Activated naive CD4-positive, alpha-beta T cell treated with Interleukin-2 at 50 U/mL for 16 hours (primary cell): ENCODE measurements at places on chromosomes 4 and X.

DNA sequence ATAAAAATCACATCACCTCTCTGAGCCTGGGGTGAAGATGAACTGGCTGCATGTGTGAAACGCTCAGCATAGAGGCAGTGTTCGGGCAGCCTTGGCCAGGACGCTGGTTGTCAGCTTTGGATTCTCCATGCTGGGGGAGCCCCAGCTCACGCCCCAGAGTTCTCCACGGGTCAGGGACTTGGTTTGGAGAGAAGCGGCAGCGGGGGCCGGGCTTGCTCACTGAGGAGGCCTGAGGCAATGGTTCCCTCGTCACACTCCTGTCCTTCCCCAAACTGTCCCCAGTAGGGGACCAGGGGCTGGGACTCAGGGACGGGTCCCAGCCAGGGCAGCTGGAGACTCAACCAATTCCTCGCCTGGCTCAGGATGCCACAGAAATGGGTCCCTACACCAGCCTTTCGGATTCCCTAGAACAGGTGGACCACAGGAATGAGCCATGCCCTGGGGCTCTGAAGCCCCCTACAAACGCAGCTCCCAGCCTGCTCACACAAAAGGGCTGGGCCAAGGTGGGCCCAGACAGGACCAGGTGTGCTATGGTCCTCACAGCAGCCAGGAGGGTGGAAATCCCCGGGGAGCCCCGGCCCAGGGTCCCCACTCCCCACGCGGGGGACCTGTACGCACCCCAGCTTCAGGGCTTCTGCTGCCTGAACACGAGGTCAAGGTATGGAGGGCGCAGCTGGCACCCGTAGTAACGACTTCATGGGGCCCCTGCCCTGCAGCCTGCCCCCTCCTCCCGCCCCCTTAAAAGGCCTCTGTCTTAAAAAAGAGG lies 1.4 kb downstream of the MXD4 start:
- no peak for DNase-seq

- no peak for DNase-seq
These were observed 289.4 kb downstream of the TRAM1L1 start for GRCh38 chr4:116796022-116796421.

DNA sequence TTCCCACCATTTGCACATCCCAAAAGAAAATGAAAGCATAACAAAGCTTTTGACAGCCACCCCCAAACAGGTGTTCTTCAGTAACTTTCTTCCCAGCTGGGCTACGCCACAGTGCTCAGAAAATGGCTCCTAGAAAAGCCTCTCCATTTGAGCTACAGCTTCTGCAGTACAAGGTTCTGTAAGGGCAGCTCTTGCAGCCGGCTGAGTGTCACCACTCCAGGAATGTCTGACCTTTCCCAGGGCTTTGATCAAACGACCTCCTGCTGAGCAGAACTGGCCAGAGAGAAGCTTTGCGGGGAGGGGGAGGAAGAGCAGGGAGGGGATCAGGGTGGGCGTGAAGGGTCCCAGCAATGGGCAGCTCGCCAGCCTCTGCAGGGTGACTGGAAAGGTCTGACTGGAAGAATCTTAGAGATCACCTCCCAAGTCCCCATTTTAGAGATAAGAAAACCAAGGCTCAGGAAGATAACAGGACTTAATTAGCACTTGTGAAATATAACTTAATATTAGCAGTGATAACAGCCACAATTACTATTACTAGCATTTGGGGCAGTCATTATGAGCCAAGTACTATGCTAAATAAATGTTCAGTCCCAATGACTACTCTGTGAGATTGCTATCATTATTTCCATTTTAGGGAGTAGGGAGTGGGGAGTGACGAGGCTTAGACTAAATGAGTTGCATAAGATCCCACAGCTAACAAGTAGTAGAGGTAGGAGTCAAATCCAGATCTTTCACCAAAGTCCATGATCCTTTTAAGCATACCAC lies 51.1 kb downstream of the LEF1 start:
- DNase-seq: no peak

DNA sequence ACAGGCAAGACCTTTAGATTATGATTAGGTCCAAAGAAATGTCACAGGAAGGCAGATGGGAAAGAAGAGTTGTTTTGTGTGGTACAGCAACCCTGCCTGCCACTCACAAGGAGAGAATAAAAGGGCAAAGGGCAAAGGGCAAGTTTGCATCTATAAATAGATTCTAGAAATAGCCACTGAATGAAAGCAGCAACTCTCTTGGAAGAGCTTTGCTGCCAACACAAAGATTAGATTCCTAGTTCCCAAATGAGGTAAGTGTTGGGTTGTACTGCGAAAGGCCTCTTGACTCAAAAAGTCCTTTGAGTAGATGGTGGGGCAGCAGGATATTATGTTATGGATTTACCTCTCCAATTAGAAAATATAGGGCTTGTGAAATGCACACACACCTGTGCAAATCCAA lies 61.2 kb downstream of the MOSPD2 start:
- no peak for DNase-seq

DNA sequence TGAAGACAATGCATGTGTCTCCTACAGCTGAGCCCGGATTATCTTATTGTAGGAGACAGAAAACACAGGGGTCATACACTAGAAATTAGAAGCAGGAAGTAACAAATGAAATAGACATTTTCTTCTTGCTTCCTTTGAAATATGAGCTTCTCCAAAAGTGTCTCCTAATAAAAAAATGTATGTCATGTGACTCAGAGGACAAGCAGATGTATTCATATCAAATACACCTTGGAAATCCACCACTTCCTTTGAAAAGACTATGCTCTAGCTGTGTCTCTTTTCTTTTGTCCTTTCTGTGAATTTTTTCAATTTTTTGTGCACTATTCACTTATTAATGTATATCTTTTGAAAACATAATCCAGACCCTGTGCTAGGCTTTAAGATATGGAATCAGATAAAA lies 1906.2 kb downstream of the C4orf33 start:
- DNase-seq: no peak

GRCh38 chr4:169098532-169098931 lies 88.5 kb upstream of the CBR4 start:
- no peak for DNase-seq

DNA sequence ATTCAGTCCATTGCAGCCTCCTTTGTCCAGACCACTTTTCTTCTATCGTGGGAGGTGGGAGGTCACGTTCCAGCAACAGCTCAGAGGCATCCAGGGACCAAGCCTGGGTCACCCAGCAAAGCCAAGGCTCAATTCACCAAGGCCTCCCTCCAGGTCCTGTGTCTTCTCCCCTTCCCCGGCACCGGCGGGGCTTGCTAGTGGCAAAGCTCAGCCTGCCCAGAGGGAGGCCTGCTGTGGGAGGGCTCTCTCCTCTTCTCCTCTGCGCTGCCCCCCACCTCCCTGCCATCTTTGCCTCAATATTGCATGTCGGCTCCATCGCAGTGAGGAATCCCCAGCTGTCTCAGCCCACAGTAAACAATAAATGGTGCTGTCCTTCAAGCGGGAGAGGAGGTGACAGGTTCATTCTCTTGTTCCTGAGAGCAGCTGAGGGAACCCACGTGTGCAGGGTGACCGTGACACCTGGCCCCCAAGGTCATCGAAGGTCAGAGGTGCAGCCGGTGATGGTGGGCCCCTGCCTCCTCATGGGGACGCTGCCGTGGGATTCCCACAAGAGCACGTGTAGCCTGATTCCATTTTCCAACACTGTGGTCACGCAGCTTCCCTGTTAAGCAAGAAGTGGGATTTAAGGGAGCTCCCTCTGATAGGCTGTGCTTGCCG lies 111.5 kb upstream of the PSAPL1 start:
- no peak for DNase-seq

DNA sequence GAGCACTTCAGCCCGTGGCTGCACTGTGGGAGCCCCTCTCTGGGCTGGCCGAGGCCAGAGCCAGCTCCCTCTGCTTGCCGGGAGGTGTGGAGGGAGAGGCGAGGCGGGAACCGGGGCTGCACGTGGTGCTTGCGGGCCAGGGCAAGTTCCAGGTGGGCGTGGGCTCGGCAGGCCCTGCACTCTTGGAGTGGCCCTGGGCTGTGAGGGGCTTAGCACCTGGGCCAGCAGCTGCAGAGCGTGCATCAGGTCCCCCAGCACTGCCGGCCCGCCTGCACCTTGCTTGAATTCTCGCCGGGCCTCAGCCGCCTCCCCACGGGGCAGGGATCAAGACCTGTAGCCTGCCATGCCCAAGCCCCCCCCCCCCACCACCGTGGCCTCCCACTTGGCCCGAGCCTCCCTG lies 28.9 kb upstream of the APOOL start:
- no peak for DNase-seq

DNA sequence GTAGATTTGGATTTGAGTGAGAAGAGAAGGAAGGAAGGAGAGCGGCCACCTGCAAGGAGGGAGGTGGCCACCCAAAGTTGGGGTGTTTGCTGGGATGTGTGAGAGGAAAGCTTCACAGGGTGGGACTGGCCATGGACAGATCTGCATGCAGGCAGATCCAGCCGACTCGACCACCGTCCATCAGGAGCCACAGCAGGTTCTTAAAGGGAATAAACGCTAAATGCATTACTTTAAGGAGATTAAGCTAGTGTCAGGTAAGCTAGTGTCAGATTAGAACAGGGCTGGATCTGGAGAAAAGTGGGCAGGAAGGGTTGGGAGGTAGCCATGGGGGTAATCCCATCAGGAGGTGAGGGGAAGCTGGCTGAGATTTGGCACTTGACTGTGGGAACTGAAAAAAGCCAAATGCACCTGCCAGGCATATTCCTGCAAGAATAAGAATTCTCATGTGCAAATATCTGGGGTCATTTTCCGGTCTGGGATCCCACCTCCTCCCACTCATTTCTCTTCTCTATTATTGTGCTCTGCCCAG lies 79.6 kb downstream of the MGST2 start:
- no peak for DNase-seq

GRCh38 chr4:60081839-60082238 lies 1118.3 kb upstream of the ADGRL3 start:
- DNase-seq: no peak

DNA sequence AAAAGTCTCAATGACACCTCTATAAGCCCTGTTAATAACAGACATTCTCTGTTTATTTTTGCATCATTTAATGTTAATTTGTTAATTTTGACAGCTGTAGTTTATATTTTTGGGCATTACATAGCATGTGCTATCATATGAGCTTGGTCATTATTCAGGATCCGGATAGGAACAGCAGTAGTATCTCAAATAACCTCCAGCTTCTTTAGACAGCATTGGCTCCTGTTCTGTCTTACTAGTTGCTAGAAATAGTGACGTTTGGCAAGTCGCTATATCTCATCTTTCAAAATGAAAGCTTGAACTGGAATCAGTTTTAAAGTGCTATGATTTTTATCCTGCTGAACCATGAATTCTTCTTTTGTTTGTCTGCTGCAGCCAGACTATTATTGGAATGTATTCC lies 9.0 kb upstream of the ADGRA3 start:
- no peak for DNase-seq

DNA sequence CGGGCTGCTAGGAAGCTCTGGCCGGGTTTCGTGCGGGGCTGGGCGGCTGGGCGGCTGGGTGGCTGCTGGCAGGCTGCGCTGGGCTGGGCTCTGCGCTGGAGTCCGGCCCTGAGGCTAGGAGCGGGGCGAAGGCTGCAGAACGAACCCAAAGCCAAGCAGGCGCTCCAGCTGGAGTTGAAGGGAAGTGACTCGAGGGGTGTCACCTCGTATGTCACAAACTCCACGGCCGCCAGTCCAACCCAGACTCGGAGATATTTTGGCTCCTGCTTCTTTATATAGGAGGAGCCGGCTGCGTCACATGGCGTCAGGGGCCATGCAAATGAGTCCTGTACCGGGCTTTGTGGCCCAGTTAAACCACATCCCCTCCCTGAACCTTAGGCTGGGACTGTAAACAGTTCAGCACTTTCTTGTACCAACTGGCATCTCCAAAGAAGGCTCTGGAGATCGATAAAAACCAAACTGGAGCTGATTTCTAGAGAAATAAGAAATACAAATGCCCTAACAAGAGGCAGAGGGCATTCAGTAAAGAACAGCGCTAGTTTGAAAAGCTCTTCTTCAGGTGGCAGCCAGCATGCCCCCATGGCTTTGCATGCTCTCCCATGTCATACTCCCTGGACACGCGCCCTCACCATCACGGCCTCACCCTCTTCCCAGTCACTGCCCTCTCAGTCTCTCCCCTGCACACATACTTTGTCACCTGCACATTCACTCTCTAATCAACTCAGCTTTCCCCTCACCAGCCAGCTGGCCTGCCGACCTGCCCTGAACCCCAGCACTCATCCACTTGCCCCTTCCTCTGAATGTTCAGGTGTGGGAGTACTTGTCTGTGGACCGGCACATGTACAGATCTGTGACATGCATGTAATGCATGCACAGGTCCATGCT lies 58.5 kb downstream of the TSC22D3 start:
- DNase-seq: peak; percentile 83

DNA sequence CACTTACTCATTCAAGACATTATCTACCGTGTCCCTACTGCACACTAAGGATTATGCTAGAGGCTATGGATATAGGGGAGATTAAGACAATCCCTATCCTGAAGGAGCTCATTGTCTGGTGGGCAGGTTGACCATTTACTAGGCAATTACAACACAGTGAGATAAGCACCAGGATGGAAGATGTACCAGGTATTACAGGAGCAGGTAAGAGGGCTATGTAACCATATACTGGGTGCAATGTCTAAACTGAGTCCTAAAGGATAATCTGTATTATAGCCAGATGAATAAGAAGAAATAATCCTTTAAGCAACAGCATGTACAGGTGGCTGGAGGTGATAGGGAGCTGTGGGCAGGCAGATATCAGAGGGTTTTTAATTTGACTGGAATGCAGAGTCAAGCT lies 113.3 kb upstream of the TBC1D9 start:
- DNase-seq: no peak

DNA sequence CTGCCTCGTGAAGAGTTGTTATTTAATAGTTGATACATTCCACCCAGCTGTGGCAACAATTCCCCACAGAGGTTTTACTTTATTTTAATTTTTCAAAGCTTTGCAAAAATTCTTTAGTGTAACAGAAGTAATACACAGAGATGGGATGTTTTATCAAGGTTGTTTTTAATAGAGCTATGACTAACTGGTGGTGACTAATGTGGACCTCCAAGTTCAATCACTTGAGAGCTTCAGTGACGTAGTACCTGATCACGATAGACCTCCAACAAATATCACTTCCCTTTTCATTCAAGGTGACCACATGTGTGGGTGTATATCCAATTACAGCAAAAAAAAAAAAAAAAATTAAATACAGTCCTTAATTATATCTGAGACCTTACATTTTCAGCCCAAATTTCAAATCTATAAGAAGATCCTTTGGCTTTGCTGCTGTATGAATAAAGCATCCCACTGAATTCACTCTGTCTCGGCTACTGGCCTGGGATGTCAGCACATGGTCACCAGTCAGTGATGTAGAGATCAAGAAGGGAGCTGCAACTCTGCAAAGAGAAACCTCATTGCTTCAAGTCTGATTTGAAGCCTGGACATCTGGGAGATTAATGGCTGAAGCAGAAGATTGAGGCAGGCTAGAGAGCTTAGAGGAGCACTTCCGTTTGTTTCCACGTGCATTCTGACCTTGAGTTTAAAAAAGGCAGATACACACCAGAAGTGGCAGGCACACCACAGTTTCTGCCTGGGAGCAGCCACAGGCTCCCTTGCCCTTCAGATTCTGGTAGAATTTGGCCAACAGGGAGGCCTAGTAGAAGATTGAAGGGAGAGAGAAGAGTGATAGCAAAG lies 345.9 kb upstream of the NOCT start:
- DNase-seq: no peak

GRCh38 chrX:132165651-132166050 lies 37.8 kb upstream of the FRMD7 start:
- DNase-seq: no peak
